ENCODE measurements at places on chromosomes 11 and 22. TPM values are rescaled to one million over a fixed set of nuclear protein-coding genes. Genes with fewer than 3 reads are reported as not detected.

DEFB131B gene
- total RNA-seq: not detected

AKIP1 gene
- 36.9 TPM for total RNA-seq

PKDREJ gene
- not detected for total RNA-seq

LYVE1 gene
- not detected for total RNA-seq

DNA sequence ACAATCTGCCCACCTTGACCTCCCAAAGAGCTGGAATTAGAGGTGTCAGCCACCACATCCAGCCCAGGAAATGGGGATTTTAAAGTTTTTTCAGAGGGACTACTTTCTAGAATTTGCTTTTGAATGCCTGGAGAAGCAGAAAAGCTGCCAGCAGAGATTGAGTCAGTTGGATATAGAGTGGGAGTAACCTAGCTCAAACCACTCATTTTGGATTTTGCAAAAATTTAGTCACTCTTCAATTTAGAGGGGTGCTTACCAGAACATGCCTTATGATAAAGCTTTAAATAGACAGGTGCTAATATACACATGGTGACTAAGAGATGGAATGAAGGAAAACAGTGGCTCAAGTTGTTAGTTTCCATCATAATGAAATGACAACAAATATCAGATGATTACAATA lies 26.5 kb upstream of the PSMA1 start:
- no peaks in the 10 kb centered on the region for H3K27me3 ChIP-seq
- peaks cover 55% of the 10 kb centered on the region for H3K4me1 ChIP-seq
- H3K27ac ChIP-seq: peak overlapping the region; percentile 64
- H3K4me3 ChIP-seq: no peak overlapping the region

DNA sequence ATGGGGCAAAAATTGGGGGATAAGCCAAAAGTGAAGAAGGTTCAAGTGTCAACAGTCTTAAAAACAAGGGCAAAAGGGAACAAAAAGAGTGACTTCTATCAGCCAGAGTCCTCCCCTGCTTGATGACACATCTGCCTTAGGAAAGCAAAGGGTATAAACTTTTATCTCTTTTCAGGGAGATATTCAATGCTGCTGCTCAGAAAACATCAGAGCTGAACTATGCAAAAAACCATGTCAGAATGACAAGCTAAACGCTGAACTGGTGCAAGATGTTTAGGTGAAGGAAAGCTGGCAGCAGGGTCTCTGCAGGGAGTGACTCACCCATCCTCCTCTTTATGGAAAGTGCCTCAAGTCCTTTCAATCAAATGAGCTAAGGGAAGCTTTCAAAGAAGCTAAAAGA lies 24.7 kb downstream of the ALG9 start:
- H3K4me1 ChIP-seq: peaks cover under 1% of the 10 kb centered on the region
- H3K36me3 ChIP-seq: peaks cover 22% of the 10 kb centered on the region
- H3K4me3 ChIP-seq: no peak overlapping the region
- DNase-seq: no peak
- H3K27ac ChIP-seq: no peak overlapping the region

DNA sequence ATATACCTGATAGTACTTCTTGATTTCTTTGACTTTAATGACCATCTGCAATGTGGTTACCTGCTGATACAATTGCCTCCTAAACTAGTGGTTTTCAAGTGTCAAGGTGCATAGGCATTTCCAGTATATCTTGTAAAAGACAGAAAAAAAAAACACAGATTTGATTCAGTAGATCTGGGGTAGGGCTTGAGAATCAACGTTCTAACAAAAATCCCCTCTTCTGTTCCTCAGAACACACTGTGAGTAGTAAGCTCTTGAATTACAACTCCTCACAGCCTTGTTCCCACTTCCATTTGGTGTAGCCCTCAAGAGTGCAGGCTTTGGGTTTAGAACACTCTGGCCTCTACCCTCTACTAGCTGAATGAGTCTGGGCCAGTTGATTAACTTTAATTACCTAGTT lies 78.0 kb upstream of the CTSC start:
- H3K27ac ChIP-seq: peak overlapping the region; percentile 18
- peak overlapping the region; percentile 12 for H3K4me3 ChIP-seq
- peaks cover 8% of the 10 kb centered on the region for H3K36me3 ChIP-seq
- H3K27me3 ChIP-seq: no peaks in the 10 kb centered on the region

DNA sequence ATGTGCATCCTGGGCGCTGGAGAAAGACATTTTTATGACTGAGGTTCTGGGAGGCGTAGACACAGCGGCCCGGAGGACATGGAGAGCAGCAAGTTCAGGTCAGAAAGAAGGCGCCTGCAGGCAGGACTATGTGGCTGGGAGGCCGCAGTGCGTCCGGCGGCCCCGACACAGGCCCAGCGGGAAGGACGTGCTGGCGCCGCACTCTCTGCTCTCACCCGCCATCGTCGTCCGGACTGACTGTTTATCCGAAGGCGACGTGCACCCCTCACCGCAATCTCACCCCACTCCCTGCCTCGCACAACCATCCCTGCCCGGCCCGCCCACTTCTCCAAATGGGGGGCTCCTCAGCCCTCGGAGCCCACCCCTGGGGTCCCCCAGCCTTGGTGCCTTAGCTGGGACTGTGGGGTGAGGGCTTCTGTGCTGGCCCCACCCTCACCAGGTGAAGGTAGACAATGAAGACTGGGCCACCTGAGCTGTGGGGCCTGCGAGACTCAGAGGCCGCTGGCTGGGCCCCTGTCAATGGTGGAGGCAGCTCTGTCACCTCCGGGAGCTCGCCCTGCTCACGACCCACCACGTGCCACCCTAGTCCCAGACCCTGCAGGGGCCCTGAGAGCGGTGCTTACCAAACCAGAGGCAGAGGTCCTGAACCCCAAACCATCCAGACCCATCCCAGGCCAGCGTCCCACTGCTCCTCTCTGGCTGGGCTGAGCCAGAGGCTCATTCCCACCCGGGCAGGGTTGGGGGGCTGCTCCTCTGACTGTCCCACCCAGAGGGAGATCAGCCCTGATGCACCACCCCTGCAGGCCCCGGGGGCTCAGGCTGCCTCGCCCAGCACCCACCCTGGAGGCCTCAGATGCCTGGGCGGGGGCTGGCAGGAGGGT lies 16.2 kb upstream of the MUC5B start:
- H3K27me3 ChIP-seq: no peaks in the 10 kb centered on the region
- H3K4me1 ChIP-seq: no peaks in the 10 kb centered on the region
- H3K4me3 ChIP-seq: no peak overlapping the region
- H3K27ac ChIP-seq: no peak overlapping the region
- H3K36me3 ChIP-seq: no peaks in the 10 kb centered on the region

GRCh38 chr11:78972590-78972989 lies 397.9 kb upstream of the NARS2 start:
- no peak overlapping the region for H3K27ac ChIP-seq
- DNase-seq: no peak
- H3K27me3 ChIP-seq: no peaks in the 10 kb centered on the region
- no peaks in the 10 kb centered on the region for H3K36me3 ChIP-seq
- no peak overlapping the region for H3K4me3 ChIP-seq
- no peaks in the 10 kb centered on the region for H3K4me1 ChIP-seq

- H3K4me1 ChIP-seq: no peaks in the 10 kb centered on the region
- H3K27ac ChIP-seq: no peak overlapping the region
- H3K4me3 ChIP-seq: no peak overlapping the region
- no peak for DNase-seq
Measured at GRCh38 chr11:17314232-17314547, 37.4 kb upstream of the NCR3LG1 start.

GRCh38 chr11:68460741-68461574 lies at the start of gene PPP6R3:
TSS of gene PPP6R3 (plus strand) at chr11:68460752. CDS start at chr11:68537665, 76,913 bp downstream.
- H3K4me1 ChIP-seq: peaks cover 37% of the 10 kb centered on the region
- H3K27ac ChIP-seq: peak within 1 kb of the TSS; percentile 91
- H3K27me3 ChIP-seq: no peaks in the 10 kb centered on the region

- H3K4me1 ChIP-seq: no peaks in the 10 kb centered on the region
- no peak overlapping the region for H3K27ac ChIP-seq
- no peak for DNase-seq
- no peak overlapping the region for H3K4me3 ChIP-seq
- no peaks in the 10 kb centered on the region for H3K36me3 ChIP-seq
Measured at GRCh38 chr11:103450241-103450640, 341.0 kb downstream of the DYNC2H1 start.

DNA sequence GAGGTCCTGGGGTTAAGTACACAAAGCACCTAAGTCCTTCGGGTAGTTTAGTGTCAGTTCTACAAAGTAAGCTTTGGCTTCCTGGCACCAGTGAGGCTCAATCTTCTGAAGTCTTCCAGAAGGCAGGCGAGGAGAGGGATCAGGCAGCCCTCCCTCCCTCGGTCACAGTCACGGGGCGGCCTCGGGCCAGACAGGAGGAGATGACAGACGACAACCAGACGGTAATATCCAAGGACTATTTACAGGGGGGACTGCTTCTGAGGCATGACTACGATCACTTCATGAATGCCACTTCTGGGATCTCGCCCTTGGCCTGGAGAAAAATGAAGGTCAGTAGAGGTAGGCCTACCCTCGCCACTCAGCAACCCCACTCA lies 383 bp upstream of the TMEM223 start:
- H3K27ac ChIP-seq: peak overlapping the region; percentile 77
- no peaks in the 10 kb centered on the region for H3K27me3 ChIP-seq
- peak overlapping the region; percentile 91 for H3K4me3 ChIP-seq
- DNase-seq: no peak
- H3K4me1 ChIP-seq: peaks cover 40% of the 10 kb centered on the region

DNA sequence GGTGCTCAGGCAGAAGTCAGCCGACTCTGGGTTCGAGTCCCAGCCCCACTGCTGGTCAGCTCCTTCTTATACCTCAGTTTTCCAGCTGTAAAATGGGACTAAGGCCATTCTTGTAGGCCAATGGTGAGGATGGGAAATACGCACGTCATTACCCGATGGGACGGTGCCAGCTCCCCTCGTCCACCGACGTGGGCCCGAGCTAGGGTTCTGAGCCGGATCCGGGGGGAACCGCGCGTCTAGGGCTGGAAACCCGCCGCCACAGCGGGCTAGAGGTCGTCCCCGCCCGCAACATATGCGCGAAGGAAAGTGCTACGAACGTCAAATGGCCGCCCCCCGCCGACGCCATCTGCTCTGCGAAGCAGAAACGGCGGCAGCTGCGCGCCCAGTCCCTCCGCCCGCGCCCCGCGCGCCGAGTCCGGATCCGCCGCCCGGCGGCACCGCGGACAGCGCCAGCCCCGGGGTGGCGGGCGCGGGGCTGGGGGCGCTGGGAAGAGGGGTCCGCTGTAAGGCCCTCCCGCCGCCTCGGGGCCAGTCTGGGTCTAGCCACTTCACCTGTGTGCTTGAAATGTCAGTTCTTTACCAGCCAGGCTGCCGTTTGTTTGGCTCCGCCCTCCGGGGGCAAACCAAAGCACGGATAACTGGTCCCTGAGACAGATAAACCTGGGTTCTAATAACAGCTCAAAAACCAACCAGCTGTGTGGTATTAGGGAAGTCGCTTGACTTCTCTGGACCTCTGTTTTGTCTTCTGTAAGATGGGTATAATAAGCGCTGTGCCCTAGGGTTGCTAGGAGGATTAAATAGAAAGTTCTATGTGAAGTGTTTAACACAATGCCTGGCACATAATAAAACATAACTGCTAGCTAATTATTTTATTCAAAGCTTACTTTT lies 103.5 kb upstream of the RCN1 start:
- no peak overlapping the region for H3K27ac ChIP-seq
- no peak overlapping the region for H3K4me3 ChIP-seq
- DNase-seq: no peak
- peaks cover 42% of the 10 kb centered on the region for H3K27me3 ChIP-seq

- no peaks in the 10 kb centered on the region for H3K4me1 ChIP-seq
- peaks cover 3% of the 10 kb centered on the region for H3K27me3 ChIP-seq
- no peak overlapping the region for H3K4me3 ChIP-seq
Measured at GRCh38 chr11:116424615-116425261, 348.0 kb downstream of the BUD13 start.

- H3K27me3 ChIP-seq: peaks cover 2% of the 10 kb centered on the region
- no peaks in the 10 kb centered on the region for H3K4me1 ChIP-seq
- H3K36me3 ChIP-seq: no peaks in the 10 kb centered on the region
- H3K4me3 ChIP-seq: no peak overlapping the region
- no peak for DNase-seq
Measured at GRCh38 chr11:129093283-129093682, 98.8 kb downstream of the ARHGAP32 start.

- peak overlapping the region; percentile 89 for H3K4me3 ChIP-seq
- no peaks in the 10 kb centered on the region for H3K27me3 ChIP-seq
- H3K4me1 ChIP-seq: peaks cover 40% of the 10 kb centered on the region
- peaks cover 4% of the 10 kb centered on the region for H3K36me3 ChIP-seq
Measured at GRCh38 chr11:66479394-66480116, 679 bp upstream of the DPP3 start.

DNA sequence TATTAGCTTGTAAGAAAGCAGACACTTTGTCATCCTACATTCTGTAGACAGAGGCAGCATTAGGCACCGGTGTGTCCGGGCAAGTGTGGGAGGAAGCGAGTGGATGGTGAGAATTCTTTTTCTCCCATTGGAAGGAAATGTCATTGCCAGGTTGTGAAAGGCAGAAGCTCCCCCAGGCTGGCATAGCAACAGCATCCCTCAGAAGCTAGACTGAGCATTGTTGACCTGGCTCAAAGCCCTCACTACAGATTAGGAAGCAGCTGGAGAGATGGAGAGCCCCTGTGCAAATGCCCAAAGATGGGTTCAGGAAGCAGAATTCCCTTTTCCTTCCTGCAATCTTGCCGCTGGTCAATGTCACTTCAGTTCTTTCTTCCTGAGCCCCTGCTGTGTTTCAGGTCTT lies 1299.3 kb downstream of the TBC1D22A start:
- H3K27me3 ChIP-seq: peaks cover 2% of the 10 kb centered on the region
- H3K36me3 ChIP-seq: no peaks in the 10 kb centered on the region
- H3K4me3 ChIP-seq: no peak overlapping the region
- no peaks in the 10 kb centered on the region for H3K4me1 ChIP-seq

DNA sequence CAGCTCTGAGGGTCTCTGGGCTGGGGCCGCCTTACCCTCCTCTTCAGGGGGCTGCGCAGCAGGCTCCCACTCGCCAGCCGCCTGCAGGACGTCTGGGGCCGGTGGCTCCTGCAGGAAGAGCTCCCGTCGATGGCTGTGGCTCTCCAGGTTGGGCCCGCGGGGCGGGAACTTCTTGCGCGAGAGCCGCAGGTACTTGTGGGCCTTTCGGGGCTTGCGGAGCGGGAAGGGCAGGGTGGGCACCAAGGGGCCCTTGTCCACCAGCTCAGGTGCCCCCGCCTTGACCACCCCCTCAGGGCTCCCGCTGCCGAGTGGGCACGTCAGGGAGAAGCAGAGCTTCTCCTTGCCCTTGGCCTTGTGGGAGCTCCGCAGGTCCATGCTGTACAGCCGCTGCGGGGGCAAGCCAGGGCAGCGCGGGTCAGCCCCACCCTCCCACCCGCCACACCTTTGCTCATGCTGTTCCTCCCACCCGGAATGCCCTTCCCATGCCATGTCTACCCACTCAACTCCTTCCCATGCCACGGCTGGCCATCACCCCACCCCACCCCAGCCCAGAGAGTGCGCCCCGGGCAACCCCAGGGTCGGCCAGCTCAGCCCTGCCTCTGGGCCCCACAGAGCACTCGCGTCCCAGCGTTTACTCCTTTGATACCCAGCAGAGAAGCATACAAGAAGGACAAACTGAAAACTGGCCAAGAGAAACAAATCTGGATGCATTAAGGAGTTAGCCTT lies 18.0 kb downstream of the CBX7 start:
- DNase-seq: no peak
- no peak overlapping the region for H3K27ac ChIP-seq
- peaks cover 2% of the 10 kb centered on the region for H3K27me3 ChIP-seq
- H3K4me1 ChIP-seq: peaks cover 7% of the 10 kb centered on the region
- no peak overlapping the region for H3K4me3 ChIP-seq

GRCh38 chr11:16840951-16841350 lies 102.5 kb downstream of the C11orf58 start:
- no peak for DNase-seq
- H3K27ac ChIP-seq: no peak overlapping the region
- H3K4me1 ChIP-seq: no peaks in the 10 kb centered on the region
- H3K4me3 ChIP-seq: no peak overlapping the region
